ENCODE measurements at places on chromosomes 1 and 21.

- DNase-seq, result no peak
These were observed 45.8 kb upstream of the RC3H1 start for GRCh38 chr1:174068000-174068399.

GRCh38 chr1:2152954-2153353, 41.6 kb downstream of the FAAP20 start:
- no peak for DNase-seq

GRCh38 chr1:19373211-19374082, 61.3 kb downstream of the SLC66A1 start:
- DNase-seq, result no peak

- no peak for DNase-seq
These were observed 29.4 kb downstream of the PALMD start for GRCh38 chr1:99675292-99675691.

DNA sequence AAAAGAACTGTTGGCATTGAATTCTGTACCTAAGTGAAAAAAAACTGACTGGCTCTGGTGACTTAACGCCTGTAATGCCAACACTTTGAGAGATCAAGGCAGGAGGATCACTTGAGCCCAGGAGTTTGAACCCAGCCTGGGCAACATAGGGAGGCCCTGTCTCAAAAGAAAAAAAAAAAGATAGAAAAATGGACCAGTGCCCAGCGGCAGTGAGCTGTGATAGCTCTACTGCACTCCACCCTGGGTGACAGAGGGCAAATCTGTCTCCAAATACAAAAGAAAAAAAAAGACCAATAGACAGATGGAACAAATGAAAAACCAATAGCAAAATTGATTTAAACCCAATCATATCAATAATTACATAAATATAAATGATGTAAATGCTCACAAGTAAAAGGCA, 674 bp upstream of the AKR7A3 start:
- no peak for DNase-seq

GRCh38 chr1:236670060-236670459, 16.2 kb upstream of the ACTN2 start:
- DNase-seq, result no peak

- DNase-seq, result no peak
These were observed 87.0 kb upstream of the GALNT2 start for GRCh38 chr1:229980009-229980408.

DNA sequence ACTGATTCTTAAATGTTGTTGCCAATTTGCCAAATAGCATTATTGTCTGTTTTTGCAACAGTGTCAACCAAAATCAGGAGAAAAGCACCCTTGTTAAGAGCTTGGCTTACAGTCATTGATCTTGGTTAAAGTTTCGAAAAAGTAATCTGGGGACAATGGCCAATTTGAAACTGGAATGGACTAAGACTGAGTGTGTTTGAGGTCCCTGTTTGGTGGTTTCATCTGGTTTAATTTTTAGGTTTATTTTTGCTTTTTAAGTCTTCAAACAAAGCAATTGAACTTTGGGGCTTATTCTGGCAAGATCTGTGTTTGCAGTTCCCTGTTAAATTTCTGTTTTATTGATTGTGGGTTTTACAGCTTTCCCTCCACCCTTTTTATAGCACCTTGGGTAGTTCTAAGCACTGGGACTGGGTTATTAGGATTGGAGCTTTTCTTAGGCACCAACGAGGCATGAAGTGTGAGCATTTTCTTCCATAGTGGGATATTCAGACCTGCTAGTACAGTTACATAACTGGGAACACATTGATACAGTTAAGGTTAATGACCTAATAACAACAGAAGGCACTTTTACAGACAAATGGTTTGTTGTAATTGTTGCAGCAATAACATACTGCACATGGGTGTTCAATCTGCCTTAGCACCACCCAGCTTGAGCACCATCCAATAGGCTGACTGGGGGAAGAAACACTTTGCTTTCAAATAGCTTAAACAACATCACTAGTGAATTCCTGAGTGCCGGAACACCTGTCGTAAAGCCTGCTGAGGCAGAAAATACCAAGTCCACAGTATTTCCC, 40.6 kb upstream of the MAP10 start:
- no peak for DNase-seq

DNA sequence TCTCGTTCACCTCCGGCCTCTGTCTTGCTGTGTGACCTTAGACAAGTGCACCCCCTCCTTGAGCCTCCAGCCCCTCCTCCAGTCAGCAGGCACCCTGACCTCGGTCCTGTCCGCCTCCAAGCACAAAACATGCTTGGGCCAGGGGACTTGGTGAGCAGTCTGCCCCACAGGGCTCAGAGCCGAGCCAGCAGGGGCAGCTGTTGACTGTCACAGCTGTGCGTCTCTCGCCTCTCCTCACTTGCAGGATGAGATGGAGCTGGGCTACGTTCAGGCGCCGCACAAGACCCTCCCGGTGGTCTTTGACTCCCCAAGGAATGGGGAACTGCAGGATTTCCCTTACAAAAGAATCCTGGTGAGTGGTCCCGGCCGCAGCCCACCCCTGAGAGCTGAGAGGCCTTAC, 24.2 kb downstream of the PADI3 start:
- no peak for DNase-seq

DNA sequence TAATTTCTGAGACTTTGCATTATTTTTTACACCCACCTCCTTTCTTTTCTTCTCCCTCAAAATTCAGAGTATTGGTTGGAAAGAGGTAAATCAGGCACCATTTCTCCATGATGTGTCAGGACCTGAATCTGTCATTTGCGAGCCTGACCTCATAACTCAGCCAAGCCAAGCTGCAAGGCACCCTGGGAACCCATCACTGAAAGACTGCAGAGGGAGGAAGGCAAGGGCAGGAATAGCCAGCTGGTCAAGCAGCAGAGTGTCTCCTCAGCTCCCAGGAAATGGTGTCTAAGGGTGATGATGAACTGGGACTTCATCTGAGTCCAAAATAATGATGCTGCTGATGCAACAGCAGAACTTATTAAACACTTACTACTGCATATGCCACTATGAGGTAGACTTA, 556.6 kb downstream of the OMA1 start:
- no peak for DNase-seq

DNA sequence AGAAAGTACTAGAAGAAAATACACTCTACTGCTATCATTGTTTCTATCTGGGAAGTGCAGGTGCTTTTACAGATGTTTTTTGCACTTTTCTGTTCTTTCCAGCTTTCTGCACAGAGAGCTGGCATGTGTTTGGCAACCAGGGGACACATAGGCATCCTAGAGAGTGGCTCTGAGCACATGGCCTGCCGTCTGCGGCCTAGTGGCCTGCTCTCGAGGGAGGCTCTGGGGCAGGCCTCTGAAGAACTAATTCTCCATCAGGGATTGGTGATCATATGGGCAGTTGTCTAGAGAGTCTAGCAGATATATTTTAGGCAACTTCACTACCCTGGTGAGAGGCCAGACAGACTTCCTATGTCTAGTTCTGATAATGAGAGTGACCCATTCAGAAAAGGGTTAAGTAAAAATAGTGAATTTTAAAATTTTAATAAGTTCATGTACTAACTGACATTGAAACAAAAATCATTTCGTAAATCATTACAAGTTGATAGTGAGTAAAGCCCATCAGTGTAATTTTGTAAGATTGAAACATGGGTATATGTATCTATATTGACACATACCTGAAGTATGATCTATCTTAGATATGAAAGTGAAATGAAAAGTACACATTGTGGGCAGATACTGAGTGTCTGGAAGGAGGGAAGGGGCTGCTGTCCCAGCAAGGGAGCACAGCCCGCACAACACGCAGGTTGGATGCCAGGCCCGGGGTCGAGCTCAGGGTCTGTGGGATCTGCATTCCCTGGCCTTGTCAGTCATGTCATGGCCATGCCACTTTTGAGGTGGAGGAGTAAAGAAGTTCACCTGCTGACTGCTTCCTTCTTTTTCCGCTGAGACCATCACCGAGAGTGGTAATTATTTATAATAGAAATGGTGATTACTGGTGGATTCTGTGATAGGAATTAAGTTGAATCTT, 79.8 kb downstream of the PCBP3 start:
- DNase-seq, result no peak

DNA sequence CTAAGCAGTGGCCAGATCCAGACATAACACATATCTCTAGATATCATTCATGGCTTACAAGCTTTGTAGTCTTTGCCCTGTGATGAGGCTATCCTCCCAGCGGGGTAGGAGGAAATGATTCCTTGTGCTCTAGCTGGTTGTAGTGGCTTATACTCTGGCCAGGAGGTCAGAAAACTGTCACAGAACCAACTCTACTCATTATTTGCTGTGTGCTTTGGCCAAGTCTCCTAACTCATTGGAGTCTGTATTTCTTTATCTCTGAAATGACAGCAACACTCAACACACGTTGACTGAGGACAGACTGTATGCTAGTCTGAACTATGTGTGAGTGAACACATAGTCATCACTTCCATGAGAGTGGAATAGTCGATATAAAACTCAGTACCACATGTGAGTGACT, 116.7 kb upstream of the F3 start:
- DNase-seq, result no peak

DNA sequence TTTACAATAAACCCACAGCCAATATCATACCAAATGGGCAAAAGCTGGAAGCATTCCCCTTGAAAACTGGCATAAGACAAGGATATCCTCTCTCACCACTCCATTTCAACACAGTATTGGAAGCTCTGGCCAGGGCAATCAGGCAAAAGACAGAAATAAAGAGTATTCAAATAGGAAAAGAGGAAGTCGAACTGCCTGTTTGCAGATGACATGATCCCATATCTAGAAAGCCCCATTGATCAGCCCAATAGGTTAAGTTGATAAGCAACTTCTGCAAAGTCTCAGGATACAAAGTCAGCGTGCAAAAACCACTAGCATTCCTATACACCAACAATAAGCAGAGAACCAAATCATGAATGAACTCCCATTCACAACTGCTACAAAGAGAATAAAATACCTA, 235.5 kb downstream of the DPYD start:
- no peak for DNase-seq

DNA sequence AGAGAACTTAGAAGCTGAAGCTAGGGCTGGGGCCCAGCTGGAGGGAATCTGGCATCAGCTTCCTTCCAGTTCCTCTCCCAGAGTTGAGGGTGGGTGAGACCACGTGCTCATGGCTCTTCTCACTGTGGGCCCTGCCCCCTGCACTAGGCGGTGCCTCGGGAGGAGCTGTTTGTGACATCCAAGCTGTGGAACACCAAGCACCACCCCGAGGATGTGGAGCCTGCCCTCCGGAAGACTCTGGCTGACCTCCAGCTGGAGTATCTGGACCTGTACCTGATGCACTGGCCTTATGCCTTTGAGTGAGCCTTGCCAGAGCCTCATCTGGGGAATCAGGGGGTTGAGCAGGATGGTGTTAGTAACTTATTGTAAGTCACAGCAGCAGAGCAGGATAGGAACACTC, 16.1 kb downstream of the AKR1A1 start:
- no peak for DNase-seq

DNA sequence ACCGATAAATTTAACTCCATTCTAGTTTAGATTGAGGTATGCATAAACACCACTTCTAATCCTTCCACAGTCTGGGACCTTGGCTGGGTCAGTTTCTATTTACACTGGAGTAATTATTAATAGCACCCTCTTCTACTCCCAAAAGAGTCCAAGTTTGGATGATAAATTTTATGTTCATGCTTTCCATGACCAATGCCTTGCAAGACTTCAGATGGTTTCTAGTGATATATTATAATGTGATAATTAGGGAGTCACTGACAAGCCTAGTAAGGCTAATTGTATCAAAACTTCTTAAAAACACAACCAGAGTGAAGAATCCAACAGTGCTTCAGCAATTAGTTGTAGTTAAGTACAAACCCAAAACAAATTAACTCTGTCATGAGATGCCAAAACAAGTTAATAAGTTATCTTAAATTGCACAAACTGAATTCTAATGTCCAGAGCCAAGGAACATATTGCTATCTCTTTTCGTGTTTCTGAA, 489.6 kb downstream of the TTLL7 start:
- DNase-seq, result no peak

GRCh38 chr1:241531195-241532161, 700 bp upstream of the KMO start:
- DNase-seq, result no peak

DNA sequence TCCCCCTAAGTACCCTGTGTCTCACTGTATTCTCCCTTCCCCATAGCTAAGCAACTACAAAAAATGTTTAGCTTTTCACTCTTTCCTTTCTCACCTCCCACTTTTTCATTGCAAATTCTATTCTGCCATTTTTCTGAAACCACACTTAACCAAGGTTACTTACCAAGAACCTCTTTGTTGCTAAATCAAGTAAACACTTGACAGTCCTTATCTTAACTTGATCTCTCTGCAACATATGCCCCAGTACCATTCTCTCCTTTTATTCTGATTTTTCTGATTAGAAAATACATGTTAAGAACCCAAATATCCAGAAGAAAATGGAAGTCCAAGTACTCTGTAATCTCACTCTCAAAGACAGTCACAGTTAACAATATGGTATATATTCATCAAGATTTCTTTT, 16.0 kb downstream of the EVI5 start:
- DNase-seq, result no peak

GRCh38 chr1:102099916-102100315, 103.2 kb upstream of the OLFM3 start:
- DNase-seq, result no peak

DNA sequence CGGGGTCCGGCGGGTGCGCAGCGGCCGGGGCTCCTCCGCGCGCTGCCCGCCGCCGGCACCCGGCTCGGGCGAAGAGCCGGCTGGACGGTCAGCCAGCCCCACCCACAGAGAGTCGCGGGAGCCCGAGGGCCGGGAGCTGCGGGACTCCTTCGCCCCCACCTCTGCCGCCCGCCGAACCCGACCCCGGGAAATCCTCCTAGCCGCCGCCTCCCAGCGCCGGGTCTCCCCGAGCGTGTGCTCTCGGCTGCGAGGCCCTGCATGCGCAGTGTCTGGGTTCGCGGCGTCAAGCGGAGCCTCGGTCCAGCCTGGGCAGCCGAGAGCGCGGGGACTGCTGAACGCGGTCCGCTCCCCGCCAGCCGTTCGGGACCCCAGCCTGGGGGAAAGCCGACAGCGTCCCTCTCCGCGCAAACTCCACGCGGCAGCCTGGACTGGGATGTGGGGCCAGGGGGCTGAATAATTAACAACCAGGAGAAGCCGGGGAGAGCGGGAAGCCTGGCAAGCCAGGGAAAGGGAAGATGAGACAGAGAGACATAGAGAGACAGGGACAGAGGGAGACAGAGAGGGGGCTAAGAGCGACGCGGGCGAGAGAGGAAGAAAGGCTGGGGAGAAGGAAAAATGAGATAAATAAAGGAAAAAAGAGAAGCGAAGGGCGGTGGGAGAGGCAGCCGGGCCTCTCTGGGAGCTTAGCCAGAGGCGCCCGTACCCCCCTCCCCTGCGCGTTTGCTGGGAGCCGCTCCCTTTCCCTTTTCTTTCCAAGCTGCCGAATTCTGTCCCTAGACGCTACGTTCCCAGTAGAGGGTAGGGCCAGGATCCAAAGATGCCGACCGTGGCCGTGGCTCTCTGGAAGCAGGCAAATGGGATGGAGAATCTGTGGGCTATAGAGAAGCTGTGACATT, 64.2 kb downstream of the MEF2D start:
- no peak for DNase-seq

GRCh38 chr1:43832998-43833397, 100.6 kb upstream of the ARTN start:
- DNase-seq, result no peak

- no peak for DNase-seq
These were observed 96.7 kb downstream of the ABCA4 start for GRCh38 chr1:94024104-94024792.

GRCh38 chr1:30268923-30269666, 454.3 kb downstream of the MATN1 start:
- DNase-seq, result no peak

GRCh38 chr1:58702261-58703141, 2.6 kb upstream of the MYSM1 start:
- DNase-seq, result no peak

Measured in activated gamma-delta T cell treated with Interleukin-2 at 50 U/mL for 16 hours (primary cell).